NCI-H524 (cell line): ENCODE measurements at places on chromosomes 3 and 15.
A peak's percentile ranks its signal among the peaks of the same experiment; 100 is the strongest.

DNA sequence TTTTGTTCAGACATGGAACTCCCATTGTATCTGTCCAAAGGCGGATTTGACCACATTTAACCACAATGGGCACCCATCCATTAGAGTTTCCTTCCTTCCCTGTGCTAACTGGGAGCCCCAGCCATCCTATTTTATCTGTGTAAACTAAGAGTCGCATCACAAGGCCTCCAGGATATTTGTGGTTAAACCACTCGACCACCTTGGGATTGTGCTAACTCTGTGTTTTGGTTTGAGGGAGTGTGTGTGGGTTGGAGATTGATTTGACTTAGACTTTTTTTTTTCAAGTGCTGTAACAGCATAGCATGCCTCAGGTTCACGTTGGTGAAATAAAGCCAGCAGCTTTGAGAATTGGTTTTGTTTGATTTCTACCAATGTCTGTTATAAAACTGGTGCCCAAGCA, 100.4 kb upstream of the TP63 start:
- no peak for DNase-seq

- no peak for DNase-seq
Measured at GRCh38 chr15:73983211-73983727, 8.8 kb downstream of the STOML1 start.

GRCh38 chr15:58258501-58259292, 120.5 kb downstream of the AQP9 start:
- DNase-seq, result peak; percentile 76

DNA sequence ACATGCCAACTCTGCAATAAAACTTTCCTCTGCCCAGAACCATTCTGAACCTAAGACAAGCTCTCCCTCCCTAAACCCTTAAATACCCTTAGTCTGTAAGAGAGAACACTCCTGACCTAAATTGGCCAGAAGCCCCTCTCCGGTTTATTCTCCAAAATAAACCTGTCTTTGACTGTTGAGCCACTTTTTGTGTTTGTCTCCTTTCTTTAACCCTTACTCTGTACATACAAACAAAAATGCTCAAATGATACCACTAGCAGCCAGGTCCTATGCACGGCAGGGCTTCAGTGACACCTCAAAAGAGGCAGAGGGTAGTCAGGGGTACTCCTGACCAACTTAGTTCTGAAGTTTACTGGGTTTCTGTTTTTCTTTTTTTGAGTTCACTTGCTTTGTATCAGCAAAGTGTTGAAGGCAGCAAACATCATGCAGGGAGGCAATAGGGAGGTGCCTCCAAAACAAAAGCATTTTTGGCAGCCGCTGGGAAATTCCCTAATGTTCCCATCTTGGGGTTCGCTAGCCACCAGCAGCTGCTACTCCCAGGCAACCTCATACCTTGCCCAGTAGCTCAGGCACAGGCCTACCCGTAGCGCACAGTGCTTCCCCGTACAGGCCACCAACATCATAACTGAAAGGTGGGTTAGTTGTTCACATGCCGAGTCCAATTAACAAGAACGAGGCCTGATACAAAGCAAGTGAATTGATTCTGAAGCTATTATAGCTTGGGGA, 62.9 kb upstream of the GCNT3 start:
- DNase-seq, result no peak

- peak; percentile 67 for DNase-seq
Measured at GRCh38 chr15:66923438-66923881, 141.9 kb upstream of the SMAD3 start.
